ENCODE measurements at places on chromosomes 7 and 10.

DNA sequence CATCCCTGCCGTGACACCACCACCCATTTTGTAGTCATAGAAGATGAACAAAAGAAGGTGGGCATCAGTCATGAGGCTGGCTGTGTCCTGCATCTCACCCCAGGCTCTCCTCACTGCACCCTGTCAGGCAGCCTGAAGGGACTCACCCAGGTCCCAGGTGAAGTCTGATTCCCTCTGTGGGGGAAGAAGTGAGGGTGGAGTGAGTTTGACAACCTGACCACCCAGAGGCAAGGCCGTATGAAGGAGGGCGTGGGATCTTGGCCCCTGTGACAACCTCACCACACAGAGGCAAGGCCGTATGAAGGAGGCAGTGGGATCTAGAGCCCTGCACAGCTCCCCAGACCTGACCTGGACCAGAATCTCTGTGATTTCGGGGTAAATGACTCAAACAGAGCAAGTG lies 152.5 kb downstream of the DIP2C start:
- no peak for DNase-seq

GRCh38 chr10:113356794-113357680 lies 195.8 kb upstream of the HABP2 start:
- no peak for DNase-seq

DNA sequence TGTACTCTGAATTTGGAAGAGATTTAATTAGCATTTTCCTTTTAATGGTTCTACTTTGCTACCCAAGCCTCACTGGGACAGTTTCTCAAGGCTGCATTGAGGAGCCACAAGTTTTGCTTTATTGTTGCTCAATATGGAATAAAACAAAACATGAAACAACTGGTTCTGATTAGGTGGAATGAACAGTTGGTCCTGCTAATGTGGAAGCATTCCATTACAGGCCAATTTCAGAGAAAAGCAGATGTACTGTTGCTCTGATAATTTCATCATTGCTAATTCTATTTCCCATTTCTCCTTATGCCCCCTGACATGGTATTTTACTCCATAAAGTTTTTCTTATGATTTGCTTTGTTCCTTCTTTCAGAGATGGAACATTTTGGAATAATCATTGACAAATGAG lies 66.0 kb upstream of the PAPSS2 start:
- DNase-seq = no peak

GRCh38 chr10:73635781-73636180 lies 5.5 kb downstream of the MYOZ1 start:
- DNase-seq = no peak

- no peak for DNase-seq
These were observed 9.7 kb downstream of the RBP3 start for GRCh38 chr10:47357911-47358310.

DNA sequence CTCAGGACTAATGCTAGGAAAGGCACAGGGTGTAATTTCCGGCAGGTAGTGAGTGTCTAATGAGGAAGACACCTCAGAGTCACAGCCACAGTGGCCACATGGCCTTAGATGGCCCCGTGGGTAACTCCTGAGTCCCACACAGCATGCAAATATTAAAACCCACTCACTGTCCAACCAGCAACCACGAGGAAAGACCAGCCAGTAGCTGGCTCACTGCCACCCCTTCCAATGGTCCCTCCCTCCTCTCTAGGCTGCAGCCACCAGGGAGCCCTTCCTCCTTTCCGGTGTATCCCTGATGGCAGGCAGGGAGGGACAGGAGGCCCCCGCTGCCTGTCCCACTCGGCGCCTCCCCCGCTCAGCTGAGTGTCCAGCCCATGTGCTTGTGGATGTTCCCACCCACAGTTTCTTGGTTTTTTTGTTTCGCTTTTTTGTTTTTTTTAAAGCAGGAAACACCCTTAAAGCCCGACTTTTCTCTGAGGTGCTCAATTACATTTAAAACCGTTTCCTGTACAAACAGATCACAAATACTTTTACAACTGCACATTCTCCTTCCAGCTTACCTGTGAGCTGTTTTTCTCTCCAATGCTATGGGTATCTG lies 9.2 kb downstream of the BNIP3 start:
- DNase-seq = no peak

DNA sequence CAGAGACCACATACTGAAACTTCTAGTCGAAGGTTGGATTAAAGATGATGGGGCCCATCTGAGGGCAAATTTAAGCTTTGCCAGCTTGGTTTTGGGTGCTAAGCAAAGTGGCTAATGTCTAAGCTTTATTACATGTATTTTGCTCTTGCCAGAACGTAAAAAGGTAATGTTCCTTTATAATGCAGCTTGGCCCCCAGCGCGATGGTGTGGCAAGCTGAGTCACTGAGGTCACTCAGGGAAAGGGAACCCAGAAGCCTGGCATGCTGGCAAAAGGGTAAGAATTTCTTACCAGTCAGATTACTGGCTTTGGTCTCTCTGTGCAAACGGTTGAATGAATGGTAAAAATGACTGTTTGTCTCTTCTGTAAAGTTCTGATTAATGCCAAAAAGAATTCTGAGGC lies 158.3 kb upstream of the KCND2 start:
- no peak for DNase-seq

DNA sequence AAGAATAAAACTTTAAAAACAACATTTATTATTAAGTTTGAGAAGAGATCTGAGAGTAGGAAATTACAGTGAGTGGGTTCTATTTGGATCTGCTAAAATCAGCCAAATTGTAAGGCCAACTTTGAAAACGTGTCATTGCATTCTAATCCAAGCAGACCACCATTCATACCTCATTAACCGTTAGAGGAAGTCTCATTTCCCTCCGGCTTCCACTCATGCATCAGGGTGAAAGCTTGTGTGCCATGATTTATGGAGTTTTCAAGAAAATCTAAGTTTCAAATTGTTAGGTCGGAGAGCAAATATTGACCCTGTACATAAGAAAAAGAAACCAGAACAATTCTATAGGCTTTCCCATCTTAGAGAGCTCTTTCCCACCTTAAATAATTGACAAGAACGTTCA lies 166.6 kb upstream of the NRG3 start:
- DNase-seq = no peak

DNA sequence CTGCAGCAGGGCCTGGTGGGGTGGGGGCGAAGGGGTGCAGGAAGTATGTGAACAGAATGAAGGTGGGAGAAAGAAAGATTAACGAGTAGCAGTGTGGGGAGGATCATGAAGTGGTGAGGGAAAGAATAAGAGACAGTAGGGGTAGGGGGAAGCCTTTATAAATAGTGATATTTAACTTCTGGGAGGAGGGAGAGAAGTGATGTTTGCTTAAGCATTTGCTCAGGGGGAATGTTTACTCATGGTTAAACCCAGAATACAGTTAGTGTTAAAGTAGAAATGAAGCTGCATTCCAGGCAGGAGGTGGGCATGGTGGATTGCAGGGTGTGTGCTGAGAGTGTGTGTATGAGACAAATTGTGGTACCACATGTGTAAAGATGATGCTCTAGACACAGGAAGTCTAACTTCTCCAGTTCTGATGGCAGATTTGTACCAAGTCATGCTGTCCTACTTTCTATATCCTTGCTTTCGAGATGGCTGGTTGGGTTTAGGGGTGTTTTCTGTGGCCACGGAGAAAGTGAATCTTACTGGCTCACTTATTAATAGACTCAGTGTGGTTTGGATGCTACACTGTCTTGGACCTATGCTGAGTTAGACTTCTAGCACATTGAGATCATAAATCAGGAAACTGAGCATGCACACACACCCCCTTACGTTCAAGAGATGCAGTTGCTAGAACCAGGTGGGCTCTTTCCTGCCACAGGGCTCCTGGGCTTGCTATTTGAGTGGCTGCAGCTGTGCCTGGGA lies 10.6 kb upstream of the DNMBP start:
- DNase-seq = no peak

GRCh38 chr7:73606801-73607691 lies 17.3 kb downstream of the MLXIPL start:
- DNase-seq = no peak

DNA sequence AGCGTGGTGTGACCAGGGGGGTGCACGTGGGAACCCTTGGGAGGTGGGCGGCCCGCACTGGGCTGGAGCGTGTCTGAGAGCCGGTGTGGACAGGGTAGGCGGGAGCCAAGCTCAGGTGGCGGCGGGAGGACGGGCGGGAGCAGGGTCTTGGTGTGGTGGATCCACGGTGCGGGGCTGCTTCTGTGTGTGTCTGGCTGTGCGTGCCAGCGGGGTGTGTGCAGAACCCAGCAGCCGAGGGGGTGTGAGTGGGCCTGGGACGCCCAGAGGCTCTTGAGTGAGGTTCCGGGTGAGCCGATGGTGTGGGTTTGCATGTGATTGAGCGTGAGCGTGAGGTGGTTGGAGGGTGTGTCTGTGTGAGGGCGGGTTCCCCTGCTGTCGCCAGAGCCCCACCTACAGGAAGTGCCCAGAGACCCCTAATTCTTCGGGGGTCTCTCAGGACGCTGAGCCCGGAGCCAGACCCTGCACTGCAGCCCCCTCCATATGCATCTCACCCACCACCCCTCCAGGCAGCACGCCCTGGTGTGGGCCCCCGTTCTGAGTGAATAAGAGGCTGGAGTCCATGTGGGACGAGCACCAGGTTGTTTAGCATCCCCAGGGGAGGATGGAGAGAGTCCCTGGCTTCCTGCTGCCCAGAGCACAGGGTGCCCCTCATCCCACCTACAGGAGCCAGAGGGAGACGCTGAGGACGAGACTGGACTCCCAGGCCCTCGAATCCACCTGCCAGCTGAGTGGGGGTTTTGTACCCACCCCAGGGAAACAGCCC lies 78.2 kb downstream of the ELFN1 start:
- no peak for DNase-seq

DNA sequence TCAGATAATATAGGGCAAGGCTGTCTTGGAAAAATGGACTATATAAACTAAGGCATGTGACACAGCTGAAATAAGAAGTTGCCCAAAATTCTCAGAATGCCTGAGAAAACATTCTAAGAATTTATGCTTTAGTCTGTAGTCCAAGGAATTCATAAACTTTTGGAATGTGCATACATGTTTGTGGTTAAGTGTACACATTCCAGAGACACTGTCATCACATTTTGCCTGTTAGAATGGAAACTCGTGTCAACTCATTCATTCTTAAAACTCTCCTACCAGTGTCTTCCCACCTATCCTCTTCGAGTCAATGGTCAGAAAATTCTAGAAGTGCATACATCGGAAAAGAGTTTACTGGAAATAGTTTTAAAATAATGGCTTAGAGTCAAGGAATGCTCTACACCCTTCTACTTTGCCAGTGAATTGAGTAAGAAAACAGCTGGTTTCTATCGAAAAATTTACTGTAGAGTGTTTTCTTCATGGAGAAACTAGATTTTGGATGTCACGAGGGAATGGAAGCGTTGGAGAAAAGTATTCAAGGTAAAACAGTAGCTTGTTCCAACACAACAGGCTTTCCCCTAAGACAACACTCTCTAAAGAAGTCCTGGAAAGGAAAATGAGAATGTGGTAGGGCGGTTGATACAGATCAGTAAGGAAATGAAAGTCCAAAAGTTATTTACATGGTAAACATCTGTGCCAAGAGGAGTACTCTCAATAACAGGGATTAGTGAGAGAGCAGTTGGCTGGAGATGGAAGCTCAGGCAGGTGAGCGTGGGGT lies 1177.6 kb upstream of the C7orf33 start:
- peak; percentile 7 for DNase-seq

DNA sequence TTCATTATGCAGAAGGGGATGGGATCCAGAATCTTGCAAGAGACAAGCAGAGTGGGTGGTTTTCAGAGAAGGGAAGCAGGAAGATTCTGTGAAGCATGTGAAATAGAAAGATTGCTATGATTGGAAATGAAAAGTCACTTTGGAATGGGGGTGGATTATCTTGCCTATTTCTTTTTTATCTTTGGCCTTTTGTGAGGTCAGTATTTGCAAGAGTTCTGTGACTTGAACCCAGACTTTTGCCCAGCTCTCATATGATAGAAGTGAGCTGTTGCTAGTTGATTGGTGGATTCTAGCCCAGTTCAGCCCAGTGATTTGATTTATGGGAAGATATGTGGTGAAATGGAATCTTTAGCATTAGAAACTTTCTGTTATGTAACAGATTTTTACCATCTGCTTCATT lies 17.1 kb downstream of the ENTPD7 start:
- no peak for DNase-seq

- no peak for DNase-seq
These were observed 10.8 kb upstream of the GALNT11 start for GRCh38 chr7:152014722-152015121.

- DNase-seq = no peak
These were observed 3.5 kb downstream of the PDLIM1 start for GRCh38 chr10:95287281-95287680.

DNA sequence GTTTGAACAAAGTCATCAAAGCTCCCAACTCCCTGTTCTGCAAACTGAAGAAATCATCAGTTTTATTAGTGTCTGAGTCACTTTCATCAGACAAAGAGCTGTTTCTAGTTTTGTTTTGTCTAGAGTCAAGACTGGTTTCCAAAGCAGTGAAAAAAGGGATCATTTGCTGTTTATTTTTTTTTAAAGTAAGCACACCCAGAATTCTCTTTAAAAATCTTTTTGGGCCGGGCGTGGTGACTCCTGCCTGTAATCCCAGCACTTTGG lies 972.0 kb upstream of the CELF2 start:
- DNase-seq = no peak

GRCh38 chr7:94391726-94392392 lies 2.8 kb upstream of the COL1A2 start:
- no peak for DNase-seq

GRCh38 chr10:63265683-63266235 lies 132.6 kb downstream of the NRBF2 start:
- no peak for DNase-seq

DNA sequence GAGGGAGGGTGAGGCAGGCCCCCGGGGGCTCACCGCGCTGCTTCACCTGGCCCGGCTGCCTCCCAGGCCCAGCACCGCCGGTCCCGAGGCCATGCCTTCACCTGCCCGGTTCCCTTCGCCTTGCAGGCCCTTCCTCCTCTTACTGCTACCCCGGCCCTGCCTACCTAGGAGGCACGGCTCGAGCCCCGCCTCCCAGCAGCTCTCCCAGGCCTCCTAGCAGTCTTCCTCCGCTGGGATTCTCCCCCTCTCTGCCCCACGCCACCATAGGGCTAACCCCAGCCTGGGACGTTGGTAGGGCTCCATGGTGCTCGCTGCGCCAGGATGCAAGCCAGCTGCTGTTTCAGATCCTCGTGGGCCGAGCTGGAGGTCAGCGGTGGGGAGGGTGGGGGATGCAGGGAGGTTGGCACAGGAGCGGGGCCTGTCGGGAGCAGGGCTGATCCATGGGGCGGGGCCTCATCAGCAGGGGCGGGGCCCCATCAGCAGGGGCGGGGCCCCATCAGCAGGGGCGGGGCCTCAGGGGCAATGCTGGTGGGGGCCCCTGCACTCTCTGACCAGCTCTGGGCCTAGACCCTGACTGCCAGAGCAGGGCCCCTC lies 63.3 kb downstream of the RASGEF1A start:
- no peak for DNase-seq

GRCh38 chr7:44307905-44308595 lies 17.3 kb downstream of the CAMK2B start:
- peak; percentile 83 for DNase-seq

GRCh38 chr10:74921744-74922143 lies 95.3 kb downstream of the KAT6B start:
- no peak for DNase-seq

DNA sequence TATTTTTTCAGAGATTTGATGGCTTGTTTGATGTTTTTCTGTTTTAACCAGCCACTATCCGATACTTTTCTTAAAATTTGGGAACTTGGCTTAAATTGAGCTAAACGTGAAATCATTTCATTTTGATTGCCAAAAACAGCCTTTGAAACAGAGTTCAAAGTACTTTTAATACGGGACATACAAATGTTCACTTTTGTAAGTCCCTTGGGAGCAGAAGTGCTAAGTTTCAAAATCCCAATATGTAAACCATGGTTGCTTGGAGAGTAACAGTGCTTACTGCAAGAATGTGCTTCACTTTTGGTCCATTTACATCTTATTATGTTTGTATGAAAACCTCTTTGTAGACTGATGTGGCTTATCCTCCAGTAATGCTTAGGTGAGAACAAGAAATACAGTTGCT lies 10.9 kb downstream of the PNPLA8 start:
- no peak for DNase-seq
